ENCODE measurements at places on chromosomes 1 and 21. TPM values are rescaled to one million over a fixed set of nuclear protein-coding genes. Genes with fewer than 3 reads are reported as not detected.

The OVAAL gene
- not detected for total RNA-seq

The XCL2 gene
- total RNA-seq, result not detected

The ADORA1 gene
- 4.0 TPM for total RNA-seq

The TLR5 gene
- 0.88 TPM for total RNA-seq

The LCA5L gene
- 2.9 TPM for total RNA-seq

The CCDC181 gene
- 0.29 TPM for total RNA-seq

All from osteoblast (primary cell).